Hematopoietic multipotent progenitor cell (in vitro differentiated cells): ENCODE measurements at places on chromosomes 12 and 14. TPM values are rescaled to one million over a fixed set of nuclear protein-coding genes. Genes with fewer than 3 reads are reported as not detected.

- DNase-seq = peak; percentile 28
These were observed 5.0 kb downstream of the BIN2 start for GRCh38 chr12:51318846-51319599.

- DNase-seq = no peak
These were observed 102.6 kb upstream of the ESRRB start for GRCh38 chr14:76273346-76273745.

DNA sequence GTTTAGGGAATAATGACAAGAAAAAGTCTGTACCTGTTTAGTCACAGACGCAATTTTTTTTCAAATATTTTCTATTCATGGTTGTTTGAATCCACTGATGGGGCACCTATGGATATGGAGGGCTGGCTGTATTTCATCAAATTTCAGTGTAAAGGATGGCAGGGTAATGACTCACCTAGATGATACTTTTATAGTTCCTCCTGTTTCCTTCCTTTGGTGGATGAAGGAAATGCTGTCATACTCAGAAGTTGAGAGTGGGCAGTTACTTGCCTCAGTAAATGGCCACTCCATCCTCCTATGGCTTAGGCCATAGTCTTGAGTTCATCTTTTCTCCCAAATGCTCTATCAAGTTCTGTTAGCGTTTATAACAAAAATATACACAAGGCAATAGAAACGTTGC is 18.9 kb upstream of the C12orf71 start:
- DNase-seq = no peak

The ETNK1 gene
- total RNA-seq = 53.6 TPM

DNA sequence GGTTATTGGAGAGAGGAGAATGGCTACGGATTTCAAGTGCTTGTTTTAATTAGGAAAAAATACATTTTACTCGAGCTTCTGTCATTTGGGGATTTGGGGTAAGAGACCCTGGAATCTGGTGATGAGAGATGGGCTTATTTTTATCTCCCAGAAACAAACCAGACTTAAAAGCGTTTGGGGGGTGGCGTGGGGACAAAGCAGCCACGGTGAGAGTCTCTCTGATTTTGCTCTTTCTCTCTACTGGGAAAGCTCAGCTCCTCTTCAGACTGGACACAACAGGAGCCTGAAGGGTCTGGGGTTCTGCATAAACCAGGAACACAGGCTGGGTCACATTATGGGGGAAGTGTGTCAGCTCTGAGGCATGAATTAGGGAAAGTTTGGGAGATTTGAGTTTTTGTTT is 3.8 kb downstream of the VSX2 start:
- DNase-seq = no peak
